AG09309 (cell line): ENCODE measurements at places on chromosomes 12 and 14.
A peak's percentile ranks its signal among the peaks of the same experiment; 100 is the strongest.

- no peak for DNase-seq
Measured at GRCh38 chr14:51079085-51079484, 15.8 kb downstream of the TRIM9 start.

DNA sequence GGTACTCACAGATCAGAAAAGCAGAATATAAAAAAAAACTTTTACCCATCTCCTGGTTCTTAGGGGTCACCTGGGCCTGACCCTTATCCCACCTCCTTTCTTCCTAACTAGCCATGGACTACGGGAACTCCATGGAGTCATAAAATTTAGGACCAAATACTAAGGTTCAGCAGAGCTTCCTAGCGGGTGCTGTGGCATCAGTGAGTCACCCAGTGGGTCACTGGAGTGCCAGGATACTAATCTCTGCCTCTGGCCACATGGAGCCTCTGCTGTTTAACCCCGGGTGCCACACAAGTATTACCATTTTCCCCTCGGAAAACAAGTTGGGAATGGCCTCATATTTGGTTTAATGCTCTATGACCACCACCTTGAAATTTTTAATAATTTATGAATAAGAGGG is 6.9 kb downstream of the ZBTB39 start:
- DNase-seq, result no peak

GRCh38 chr12:85617307-85618091 is 218.7 kb downstream of the RASSF9 start:
- no peak for DNase-seq

DNA sequence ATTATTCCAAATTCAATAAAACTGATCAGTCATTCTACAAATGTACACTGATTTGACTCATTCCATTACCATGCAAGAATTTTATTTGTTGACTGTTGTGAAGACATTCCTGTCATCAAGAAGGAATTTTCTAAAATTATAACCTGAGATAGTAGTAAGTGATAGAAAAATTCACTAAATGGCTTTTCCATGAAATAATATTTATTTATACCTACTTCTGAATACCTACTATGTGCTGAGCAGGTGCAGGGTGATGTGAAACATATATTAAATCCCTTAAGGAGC is 841.7 kb downstream of the NRXN3 start:
- no peak for DNase-seq

DNA sequence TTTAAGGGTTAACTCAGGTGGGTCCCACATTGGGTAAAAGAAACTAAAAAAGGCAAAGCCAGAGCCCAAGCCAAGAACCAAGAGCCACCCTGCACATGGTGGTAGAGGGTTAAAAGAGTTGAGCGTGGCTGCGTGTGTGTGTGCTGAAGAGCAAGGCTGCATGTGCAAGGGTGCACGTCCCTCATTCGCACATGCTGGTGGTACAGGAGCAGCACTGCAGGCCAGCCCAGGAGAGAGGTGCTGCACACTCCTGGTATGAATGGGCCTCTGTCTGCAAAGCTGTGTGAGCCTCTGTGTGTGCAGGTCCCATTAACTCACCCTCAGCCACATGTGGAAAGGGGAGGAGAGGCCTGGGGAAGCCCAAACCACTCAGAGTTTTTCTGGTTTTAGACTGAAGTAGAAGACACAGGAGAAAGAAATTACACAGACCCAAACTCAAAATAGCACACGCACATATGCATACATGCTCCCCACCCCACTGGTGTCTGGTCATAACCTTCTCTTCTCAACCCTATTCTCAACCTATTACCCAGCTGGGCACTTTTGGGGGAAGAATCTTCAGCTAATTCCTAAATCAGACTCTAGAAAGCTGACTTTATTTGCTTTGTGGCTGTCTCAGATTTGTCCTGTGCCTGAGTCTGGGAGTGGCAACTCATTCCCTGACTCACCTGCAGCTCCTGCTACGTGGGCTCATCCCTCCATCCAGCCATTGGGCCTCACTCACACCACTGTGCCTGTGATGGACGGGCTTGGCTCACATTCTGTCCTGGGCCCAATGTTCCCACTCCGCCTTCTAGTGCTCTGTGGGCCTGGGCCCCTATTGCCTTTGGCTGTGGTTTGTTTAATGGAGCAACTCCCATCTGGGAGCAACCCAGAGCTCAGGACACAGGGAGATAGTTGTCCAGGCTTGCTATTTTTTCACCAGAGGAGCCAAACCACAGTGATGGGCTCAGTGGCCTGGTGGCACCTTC is 30.8 kb upstream of the COL2A1 start:
- no peak for DNase-seq

DNA sequence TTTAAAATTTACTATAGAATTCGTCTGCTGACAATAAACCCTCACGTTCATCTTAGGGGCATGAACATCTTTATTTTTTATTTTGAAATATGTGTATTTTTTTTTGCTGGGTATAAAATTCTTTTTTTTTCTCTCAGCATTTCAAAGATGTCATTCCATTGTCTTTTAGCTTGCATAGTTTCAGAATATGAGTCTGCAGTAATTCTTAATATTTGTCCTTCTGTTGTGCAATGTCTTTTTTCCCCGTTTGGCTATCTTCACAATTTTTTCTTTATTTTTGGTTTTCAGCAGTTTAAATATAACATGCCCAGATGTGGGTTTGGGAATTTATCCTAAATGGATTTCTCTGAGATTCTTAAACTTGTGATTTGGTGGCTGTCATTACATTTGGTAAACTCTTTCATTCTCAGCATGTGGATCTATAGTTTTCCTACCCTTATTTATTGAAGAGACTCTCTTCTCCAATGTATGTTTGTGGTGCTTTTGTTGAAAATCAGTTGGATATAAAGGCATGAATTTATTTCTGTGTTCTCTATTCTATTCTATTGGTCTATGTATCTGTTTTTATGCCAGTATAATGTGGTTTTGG is 37.8 kb upstream of the PLBD1 start:
- DNase-seq, result no peak

DNA sequence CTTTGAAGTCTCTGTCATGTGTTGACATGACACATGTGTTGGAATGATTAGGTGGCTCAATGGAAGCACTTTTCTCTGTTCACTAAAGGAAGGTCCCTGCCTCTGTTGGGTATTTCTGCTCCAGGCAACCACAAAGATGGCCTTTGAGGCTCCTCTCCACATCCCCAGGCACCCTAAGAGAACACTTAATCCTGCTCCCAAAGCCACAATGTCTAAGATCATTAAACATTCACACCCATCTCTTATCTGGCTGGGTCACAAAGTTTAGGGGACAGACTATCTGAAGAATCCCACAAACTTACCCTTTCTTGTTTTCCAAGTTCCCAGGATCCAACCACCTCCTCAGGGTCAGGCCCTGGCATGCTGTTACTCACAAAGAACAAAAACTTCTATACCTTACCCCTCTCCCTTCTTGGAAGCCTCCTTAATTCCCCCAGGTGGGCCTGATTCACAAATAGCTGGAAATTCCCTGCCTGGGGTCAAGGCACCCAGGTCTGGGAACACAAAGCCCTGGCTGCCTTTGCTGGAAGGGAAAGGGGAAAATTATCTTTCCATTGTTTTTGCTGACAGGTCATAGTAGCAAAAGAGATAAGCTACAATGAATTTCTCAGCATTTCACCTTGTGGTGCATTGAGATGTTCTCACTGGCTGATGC is 333.7 kb downstream of the PCNX1 start:
- DNase-seq, result no peak

DNA sequence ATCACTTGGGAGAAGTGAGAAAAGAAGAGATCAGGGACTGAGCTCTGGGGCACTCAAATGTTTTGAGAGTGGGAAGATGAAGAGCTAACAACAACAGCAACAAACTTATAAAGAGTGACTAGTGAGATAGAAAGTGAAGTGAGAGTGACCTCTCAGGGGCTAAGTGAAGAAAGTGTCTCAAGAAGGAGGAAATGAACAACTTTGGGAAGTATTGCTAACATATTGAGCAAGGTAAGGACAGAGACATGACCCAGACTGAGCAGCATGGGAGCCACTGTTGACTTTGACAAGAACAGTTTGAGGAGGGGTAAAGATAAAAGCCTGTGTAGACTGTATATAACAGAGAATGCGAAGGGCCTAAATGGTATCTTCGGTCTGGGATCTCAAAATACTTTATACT is 155.1 kb upstream of the BTG1 start:
- DNase-seq, result no peak

DNA sequence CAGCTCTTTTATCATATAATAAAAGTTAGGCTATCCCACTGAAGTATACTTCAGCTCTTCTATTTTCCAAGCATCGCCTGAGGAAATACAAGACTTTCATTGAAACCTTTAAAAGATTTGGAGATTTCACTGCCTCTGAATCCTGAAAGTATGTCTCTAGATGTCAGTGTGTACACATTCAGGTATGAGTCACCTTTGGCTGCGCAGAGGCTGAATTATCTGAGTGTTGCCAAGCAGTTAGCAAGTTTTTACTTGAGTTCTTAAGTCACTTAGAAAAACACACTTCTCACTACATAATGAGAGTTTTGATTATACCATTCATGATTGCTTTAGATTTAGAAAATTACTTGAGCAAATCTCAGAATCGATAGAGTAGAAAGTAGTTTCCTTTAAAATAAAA is 210.3 kb downstream of the TMTC2 start:
- DNase-seq, result no peak

DNA sequence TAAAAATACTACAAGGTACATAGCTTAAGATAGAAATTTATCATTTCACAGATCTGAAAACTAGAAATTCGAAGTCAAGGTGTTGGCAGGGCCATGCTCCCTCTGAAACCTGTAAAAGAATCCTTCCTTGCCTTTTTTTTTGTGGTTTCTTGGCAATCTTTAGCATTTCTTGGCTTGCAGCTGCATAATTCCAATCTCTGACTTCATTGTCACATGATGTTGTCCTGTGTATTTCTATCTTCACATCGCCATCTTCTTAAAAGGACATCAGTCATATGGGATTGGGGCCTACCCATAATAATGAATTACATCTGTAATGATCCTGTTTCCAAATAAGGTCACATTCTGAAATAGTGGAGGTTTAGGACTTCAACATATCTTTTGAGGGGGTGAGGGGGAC is 250.4 kb downstream of the TMTC2 start:
- DNase-seq, result no peak

GRCh38 chr14:86039176-86039575 is 509.2 kb downstream of the FLRT2 start:
- no peak for DNase-seq

- DNase-seq, result no peak
Measured at GRCh38 chr12:132622437-132623071, 4.0 kb downstream of the P2RX2 start.

GRCh38 chr14:55340482-55340881 is 69.3 kb downstream of the FBXO34 start:
- DNase-seq, result no peak

DNA sequence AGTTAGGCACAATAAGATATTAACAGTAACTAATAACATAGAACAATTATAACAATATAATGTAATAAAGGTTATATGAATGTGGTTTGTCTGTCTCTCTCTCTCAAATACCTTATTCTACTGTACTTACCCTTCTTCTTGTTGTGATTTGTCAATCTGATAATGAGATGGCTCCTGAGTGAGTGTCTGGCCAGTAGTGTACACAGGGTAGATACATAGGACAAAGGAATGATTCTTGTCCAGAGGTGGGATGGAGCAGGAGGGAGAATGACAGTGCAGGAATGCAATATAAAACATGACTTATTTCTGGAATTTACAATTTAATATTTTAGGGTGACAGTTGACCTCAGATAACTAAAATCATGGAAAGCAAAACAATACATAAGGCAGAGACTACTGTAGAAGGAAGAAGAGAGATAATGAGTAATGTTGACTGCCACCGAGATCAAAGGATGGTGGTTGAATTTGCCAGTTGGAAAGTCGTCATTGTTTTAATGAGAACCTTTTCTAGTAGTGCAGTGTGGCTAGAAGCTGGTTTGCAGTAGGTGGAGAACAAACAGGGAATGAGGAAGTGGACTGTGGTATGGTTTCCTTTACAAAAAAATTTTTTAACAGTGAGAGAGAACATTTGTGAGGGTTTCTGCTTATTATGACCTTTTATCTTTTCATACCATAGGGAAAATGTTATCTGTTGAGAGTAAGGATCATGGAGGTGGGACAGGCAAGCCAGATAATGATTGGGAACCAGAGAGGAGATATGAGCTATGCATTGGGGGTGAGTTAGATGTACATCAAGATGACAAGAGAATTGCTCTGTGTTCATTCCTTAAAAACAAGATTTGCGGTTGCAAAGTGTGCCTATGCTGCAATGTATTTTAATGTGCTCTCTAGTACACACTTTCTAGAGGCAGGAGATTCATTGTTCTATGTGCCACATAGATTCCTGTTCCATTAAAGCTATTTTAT is 458.3 kb downstream of the BTG1 start:
- DNase-seq, result peak; percentile 14

DNA sequence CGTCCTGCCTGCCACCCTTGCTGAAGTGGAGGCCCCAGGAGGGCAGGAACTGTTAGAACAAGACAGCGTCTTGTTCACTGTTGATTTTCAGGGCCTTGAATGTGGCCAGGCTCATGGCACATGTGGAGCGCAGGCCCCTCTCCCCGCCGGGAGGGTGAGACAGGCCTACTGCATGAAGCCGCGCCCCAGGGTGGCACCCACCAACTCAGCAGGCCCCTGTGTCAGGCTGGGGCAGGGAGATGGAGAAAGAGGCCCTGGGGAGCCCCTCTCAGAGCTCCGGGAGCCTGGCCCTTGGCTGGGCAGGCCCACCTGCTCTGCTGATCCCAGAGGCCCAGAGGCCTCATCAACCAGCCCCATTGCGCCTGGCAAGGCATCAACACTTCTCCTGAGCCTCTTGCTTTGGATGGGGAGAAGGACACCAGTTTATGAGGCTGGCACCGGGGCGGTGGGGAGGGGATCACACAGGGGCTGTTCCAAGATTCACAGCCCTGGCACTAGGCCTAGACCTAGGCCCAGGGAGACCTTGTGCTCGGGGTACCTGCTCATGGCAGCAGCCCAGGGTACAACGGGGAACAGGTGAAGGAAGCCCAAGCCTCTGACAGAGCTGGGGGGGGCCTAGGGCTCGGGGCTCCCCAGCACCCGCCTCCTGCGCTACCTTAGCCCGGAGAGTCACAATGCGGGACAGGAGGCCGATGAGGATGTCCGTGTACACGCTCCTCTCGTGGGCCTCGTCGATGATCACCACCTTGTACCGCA is 18.1 kb downstream of the DHX37 start:
- no peak for DNase-seq

GRCh38 chr12:122111089-122111641 is 32.6 kb downstream of the MLXIP start:
- DNase-seq, result no peak

DNA sequence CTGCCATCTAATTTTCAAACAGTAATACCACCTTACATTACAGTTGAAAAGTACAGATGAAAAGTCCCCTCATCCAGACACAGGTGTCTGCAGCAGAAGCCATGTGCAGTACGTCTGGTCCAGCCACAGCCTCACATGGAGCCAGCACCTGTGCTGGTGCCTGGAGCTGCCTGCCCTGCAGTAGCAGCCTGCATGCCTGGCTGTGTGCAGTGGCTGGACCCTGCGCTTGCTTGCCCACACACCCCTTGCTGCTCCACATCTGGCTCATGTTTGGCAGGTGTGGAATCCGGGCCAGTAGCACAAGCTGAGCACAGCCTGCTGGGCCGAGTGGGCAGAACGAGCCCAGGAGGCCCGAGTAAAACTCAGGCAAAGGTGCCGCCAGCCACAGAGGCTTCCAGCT is 21.8 kb upstream of the CPM start:
- DNase-seq, result no peak
